ENCODE measurements at places on chromosomes 7 and 10. TPM values are rescaled to one million over a fixed set of nuclear protein-coding genes. Genes with fewer than 3 reads are reported as not detected.
A peak's percentile ranks its signal among the peaks of the same experiment; 100 is the strongest.

Gene PODXL
- 2.2 TPM for total RNA-seq

Gene FRA10AC1
- total RNA-seq: 6.9 TPM

GRCh38 chr10:30155401-30155800 lies 96.0 kb upstream of the JCAD start:
- peak; percentile 26 for DNase-seq

DNA sequence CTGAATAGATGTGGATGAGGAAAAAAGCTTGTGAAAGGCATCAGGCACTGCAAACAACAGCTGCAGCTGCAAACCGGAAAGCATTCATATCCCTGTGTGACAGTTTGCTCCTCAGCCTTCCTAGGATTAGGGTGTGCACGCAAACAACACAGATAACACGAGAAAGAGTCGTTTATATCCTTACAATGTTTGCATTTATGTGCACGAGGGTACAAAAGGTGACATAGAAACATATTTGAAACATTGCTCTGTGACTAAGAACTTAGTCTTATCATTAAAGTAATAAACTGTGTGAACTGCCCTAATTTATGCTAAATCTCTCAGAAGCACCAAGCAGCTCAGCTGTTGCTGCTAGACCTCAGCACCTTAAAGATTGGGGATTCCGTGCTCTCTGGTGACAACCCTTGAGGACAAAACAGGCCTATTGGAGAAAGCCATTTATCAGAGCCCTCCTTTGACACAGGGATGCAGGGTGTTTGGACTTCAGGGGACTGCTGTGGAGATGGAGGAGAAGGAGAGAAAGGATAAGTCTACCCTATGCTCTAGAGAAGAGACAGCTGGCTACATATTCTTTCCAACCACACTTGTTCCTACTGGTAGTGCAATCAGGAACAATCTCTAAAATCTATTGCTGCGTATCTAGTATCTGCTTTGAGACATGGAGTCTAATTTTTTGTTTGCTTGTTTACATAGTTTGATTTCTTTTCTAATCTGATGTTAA lies 176.2 kb downstream of the GNAT3 start:
- DNase-seq: peak; percentile 99

- DNase-seq: no peak
Observed at GRCh38 chr7:94350734-94351133, 44.0 kb upstream of the COL1A2 start.

- no peak for DNase-seq
Observed at GRCh38 chr10:125006921-125007426, 65.1 kb downstream of the ZRANB1 start.

DNA sequence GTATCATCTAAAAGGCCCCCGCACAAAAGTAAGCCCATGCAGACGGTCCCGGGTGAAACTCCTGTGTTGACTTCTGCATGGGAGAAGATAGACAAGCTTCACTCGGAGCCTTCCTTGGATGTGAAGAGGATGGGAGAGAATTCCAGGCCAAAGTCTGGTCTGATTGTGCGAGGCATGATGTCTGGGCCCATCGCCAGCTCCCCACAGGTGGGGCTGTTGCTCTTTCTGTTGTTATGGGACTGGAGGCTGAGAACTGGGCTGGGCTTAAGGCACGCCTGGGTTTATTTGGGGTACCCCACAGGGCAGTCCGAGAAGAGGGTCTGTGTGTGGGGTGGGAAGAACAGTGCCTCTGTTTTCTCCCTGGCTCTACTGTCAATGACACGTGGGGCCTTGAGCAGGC lies 14.6 kb downstream of the MINDY4 start:
- DNase-seq: no peak

DNA sequence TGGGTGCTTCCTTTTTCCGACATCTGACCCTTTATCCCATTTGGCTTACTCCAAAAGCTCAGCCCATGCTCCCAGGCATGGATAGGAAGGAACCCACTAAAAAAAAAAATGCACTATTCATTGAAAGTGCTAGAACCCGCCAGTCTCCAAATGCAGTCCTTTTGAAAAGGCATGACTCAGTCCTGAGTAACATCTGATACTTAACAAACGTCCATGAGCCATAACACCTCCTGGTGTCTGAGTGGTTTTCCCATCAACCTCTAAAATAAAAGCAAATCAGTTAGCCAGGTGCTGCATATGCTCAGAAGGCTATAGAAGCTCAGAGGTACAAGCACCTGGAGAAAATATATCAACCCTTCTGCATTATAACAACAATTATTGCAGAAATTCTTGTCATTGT lies 45.0 kb upstream of the CACUL1 start:
- DNase-seq: peak; percentile 61

DNA sequence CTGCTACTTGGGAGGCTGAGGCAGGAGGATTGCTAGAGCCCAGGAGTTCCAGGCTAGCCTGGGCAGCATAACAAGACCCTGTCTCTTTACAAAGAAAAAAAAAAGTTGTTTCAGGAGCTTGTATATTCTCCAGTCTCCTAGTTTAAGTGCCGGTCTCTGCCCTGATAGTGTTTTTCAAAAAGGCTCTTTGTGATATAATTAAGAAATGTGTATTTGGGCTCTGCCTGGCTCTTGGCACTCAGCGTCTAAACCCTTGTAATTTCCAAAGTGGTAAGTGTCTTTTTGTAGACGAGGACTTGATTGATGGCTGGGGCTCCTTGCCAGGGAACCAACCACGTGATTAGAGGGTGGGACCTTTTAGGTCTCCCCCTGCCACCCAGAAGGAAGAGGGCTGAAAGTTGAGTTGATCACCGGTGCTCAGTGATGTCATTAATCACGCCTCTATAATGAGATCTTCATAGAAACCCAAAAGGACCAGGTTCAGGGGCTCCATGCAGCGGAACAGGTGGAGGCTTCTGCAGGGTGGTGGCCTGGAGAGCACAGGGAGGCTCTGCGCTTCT lies 4.4 kb downstream of the EIF3B start:
- no peak for DNase-seq

DNA sequence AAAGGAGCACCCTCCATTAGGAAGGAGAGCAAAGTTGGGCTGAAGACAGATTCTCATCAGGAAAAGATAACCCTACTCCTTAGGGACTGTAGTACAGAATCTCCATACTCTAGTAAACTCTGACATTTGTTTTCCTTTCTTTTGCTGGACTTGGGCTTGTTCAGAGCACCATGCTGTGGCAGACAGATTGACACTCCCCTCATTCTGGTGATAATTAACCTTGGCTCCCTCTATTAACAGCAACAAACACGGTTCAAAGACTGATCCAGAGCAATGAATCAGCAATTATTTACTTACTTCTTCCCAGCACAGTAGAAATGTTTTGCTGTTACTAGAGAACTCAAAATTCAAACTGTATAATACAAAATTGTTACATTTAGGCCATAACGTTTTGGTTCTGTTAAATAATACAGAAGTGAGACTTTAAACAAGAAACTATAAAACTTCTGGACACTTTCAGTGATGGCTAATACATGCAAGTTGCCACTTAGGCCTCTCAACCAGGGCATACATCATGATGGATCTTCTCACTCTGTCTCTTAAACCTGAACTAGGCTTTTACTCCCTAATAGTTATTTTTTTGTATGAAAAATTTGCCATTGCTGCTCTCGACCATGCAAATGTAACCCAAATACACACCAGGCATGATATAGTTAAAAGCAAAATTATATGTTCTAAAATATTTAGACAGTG lies 639.0 kb downstream of the IPMK start:
- DNase-seq: no peak

DNA sequence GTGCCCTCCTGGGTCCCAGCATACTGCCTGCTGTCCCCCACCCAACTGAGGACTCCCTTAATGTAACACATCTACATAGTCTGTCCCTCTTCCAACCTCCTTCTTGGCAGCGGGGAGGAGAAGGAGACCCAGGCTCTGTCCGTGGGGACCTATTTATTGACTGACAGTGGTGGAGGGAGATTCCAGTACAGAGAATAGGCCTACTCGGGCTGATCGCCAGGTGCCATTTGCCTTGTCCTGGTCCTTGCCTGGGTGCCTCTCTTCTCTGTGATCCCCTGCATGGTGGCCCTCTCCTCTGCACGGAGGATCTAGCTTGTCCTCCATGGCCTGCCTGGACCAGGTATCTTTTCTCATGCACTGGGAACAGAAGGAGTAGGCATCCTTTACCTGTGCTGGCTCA lies 17.0 kb downstream of the GHRHR start:
- no peak for DNase-seq

- no peak for DNase-seq
Observed at GRCh38 chr7:5423306-5423975, at the start of gene TNRC18. Gene TNRC18 (minus strand): TSS chr7:5423834. CDS start chr7:5421246, 2,588 bp downstream.

Data from LHCN-M2 (cell line).